Spinal cord (tissue), 10 donors: ENCODE measurements at places on chromosomes 1 and 21.

GRCh38 chr1:117128323-117129079 is 7.0 kb upstream of the TRIM45 start:
- no peak for DNase-seq

DNA sequence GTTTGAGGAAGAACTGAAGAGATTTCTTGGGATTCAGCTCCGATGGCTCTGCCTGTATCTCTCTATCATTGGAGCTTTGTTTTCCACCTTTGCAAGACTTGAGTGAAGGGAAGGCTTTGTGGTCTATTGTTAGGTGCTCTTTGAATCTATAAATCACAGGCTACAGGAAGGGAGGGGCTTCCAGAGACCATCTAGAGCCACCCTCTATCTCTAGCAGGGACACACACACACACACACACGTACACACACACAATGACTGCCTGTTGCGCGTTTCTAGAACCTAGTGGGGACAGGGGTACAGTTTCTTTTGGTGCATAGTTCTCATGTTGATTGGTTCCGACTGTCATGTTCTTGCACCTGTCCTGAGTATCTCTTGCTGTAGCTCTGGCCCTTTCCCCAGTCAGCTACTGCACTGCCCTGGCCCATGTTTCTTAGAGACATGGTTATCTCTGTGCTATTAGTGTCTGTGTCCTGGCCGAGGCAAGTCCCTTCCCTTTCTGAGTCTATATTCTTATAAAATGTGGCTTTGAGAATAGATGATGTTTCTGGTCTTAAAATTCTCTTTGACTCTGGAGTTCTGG is 60.7 kb downstream of the MAN1C1 start:
- no peak for DNase-seq

DNA sequence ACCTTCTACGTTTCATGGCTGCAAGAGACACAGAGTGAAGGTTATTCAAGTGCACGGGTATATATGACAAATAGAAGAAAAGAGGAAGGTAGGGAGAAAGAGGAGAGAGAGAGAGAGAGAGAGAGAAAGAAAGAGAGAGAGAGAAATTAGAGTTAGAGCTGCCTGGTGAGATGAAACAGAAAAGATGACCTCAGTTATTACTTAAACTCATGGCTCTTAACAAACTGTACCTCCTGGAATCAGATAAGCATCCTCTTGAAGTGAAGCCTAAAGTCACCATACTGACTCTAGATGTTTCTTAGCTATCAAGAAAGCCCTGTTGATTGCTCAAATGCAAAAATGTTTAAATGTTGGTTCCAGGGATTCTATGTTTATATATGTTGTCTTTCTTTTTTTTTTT is 597.7 kb upstream of the ZP4 start:
- no peak for DNase-seq

DNA sequence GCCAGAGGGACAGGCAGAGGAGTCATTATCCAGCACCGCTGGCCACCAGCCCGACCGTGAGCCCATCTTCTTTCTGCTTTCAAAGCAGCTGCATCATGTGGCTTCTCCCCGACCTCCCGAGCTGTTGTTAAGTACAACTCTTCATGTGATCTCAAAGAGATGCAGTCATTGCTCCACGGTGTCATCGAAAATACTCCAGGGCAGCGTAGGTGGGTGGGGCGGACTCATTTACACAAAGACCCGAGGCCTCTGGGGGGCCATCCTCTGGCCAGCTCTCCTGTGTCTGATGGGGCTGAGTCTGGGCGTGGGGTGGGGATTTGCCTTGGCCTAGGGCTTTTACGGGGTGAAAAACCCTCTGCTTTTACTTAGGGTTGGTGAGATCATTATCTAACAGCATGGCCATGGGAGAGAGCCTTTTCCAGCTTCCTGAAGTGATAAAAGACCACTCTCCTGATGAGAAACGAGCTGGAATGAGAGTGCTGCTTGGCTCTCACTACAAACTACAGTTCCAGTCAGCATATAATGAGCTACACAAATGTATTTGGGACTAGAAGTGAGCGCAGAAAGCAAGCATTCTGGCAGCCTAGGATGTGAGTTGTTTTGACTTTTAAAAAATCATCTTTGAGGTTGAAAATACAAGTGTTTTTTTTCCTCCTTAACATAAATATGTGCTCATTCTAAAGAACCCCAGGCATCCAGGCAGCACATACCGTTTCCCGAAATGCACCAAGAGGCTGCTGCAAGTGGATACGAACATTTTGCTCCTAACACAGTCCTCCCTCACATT is 165.0 kb downstream of the RHOU start:
- no peak for DNase-seq

DNA sequence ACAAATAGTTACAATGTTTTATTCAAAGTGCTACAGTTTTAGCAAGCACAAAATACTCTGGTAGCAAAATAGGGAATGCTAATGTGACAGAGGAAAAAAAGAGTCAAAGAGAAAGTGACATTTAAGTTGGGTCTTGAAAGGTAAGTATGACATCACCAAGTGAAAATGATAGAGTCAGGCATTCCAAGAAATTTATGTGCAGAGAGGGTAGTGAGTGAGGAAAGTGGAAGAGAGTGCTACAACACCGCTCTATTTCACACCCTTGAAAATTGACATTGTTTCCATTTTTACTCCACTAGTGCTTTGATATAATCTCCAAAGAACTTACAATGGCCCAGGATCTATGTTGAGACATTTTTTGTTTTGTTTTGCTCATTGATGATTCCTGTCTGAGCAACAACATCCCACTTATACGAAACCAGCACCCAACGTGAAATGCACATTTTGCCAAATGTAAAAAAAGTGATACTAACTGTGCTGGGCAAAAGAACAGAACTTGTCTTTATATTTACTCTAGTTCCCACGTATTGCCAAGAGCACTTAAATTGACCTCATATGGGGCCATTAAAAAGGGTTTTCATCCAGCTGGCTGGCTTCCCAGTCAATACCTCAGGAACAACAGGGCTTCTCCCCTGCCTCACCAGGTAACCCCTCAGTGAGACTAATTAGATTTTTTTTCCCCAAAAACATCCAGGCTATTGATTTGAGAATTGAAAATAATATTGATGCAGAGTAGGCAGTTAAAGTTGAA is 206.3 kb upstream of the NR5A2 start:
- DNase-seq, result no peak

DNA sequence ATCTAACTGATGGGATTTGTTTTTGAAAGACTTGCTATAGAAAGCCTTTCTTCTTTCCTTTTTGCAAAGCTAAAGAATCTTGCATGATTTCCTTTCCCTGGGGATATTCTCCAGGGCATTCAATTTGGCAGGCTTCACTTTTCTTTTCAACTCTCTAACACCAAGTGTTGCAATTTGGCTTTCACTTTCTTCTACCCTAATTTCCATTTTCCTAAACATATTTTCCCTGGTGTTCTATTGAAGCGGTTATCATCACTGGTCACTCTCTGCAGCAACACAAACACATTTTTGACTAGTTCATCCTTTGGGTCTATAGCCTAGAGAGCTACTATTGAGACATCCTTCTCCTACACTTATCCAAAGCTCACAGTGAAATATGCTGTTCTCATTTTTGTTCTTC is 424.5 kb downstream of the NEGR1 start:
- peak; percentile 35 for DNase-seq

DNA sequence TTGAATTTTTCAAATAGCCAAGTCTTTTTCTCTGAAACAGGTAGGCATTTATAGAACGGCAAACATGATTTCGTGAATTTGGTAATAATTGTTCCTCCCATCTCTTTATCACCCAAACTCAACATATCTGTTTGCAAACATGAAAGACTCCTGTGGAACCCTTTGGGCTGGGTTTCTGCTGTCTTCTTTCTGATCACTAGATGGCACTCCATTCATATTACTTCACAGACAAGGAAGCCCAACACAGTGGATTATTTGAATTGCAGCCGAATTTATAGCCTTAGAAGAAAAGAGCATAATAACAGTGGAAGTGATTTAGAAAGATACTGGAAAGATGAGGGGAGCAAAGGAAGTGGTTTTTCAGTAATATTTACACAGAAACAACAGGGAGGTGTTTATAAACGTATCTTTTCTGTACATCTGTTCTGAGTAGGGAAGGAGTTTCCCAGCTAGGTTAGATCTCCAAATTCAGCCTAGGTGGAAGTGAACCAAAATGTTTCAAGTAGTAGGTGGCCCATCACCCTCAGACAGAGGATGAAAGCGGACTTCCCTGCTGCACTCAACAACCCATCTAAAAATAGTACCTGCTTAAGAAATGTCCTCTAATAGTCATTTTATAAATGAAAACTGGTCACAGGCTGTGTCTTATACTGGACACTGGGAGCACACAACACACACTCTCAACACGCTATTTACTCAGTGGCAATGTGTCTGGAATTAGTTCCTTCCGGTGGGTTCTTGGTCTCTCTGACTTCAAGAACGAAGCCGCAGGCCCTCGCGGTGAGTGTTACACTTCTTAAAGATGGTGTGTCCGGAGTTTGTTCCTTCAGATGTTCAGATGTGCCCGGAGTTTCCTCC is 67.6 kb downstream of the MAP3K21 start:
- peak; percentile 52 for DNase-seq

- no peak for DNase-seq
These were observed 473 bp upstream of the BRDT start for GRCh38 chr1:91948501-91949355.

DNA sequence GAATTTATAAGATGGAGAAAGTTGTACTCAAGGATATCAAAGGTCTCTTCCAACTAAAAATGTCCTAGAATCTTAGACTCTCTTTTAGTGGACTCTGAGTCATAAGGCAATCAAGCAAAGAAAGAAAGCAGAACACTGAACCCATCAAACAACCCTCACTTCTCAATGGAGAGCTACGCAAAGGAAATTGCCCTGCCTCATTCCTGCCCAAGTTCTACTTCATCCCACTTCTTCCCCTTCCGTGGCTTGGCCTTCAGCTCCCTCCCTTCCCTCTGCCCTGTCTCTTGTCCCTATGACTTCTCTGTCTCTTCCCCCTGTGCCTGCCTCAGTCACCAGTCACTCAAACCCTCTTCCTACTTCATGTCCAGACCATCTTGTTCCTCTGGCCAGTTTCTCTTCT is 58.5 kb downstream of the RIMS3 start:
- DNase-seq, result no peak

- DNase-seq, result no peak
These were observed 36.7 kb downstream of the CATSPERE start for GRCh38 chr1:244497805-244498204.

DNA sequence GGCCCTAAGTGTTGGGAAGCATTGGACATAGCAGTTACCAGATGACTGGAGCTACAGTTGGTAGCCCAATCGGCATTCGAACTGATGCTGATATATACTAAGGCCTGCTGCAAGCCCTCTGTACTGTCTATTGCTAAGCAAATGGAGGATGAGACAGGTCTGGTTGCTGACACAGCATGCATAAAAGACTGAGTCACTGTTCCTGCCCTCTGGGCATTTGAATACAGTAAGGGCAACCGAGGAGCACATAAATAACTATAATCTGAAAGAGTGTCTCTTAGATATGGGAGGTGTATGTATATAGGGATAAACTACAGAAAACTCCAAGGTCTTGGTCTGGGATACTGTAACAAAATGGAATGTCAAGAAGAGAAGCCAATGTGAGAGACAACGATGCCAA is 16.8 kb upstream of the MARK1 start:
- DNase-seq, result no peak

- DNase-seq, result no peak
These were observed 2.4 kb upstream of the PPP1R15B start for GRCh38 chr1:204414016-204414415.

GRCh38 chr21:35984654-35985361 is 75.5 kb downstream of the SETD4 start:
- no peak for DNase-seq

GRCh38 chr1:44418022-44418673 is 13.1 kb downstream of the RNF220 start:
- no peak for DNase-seq

- no peak for DNase-seq
These were observed 8.2 kb upstream of the HHIPL2 start for GRCh38 chr1:222555992-222556615.

- DNase-seq, result no peak
These were observed 8.9 kb upstream of the OPRD1 start for GRCh38 chr1:28803051-28803450.

GRCh38 chr1:169894424-169895145 is 889 bp upstream of the SCYL3 start:
- DNase-seq, result peak; percentile 5

GRCh38 chr1:243731301-243731891 is 118.6 kb downstream of the AKT3 start:
- DNase-seq, result peak; percentile 70

DNA sequence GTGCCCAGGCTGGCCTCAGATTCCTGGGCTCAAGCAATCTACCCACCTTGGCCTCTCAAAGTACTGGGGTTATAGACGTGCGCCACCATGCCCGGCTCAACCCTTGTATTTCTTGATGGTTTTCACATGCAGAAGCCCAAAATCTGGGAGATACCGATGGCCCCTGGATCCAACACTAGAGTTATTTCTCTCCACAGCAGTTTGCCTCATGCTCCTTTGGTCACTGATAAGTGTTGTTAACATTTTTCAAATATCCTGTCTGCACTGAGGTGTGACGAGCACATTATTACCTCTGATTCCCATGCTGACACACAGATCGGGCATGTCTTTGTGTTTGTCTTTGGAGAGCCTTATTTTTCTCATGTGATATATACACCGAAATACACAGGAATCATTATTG is 107.0 kb downstream of the KIF26B start:
- no peak for DNase-seq

DNA sequence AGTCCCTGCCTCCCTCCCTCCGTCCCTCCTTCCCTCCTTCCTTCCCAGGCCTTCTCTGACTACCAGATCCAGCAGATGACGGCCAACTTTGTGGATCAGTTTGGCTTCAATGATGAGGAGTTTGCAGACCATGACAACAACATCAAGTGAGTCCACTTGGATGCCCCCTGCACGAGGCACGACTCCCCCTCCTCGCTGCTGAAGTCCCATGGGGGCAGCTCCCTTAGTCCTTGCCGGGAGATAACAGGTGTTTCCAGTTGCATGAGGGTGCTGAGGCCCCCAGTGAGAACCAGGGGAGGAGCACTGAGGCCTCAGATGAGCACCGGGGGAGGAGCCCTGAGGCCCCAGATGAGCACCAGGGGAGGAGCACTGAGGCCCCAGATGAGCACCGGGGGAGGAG is 200.0 kb downstream of the LIPI start:
- DNase-seq, result no peak

- no peak for DNase-seq
These were observed 507 bp downstream of the AK5 start for GRCh38 chr1:77282187-77282865.

- no peak for DNase-seq
These were observed 125.3 kb upstream of the CACYBP start for GRCh38 chr1:174874331-174875053.
